Left forelimb (tissue), 1 donor: ENCODE measurements at places on chromosomes 4 and X.

DNA sequence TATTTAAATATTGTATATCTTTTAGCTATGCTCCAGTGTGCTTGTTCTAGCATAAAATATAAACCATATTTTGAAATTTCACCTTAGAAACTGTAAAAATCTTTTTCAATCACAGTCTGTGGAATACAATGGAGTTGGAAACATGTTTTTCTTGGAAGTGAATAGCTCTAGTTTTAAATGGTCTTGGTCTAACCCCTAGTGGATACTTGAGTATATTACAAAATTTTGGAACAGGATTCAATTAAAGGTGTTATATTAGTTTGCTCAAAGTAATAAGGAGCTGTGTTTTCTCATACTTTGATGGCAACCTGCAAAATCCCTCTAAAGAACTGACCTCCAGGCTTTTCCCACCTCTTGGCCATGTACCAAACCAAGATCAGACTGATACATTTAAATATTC, 48.2 kb downstream of the STK26 start:
- no peak for DNase-seq

DNA sequence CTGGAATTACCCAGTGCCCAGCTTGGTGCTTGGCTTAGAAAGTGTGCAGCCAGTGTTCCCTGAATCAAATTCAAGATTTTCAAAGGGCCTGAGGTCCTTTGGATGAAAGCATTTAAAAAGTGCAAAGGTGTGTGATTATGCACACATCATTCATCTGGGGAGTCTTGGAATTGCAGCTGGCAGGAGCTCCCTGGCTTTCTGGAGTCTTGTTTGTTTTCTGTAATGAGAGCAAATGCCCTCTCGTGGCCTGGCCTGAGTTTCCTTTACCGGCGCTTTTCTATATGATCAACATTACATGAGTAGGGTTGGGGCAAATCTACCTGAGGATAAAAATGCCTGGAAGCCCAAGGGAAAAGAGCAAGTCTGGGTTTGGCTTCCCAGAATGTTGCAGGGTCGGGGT, 24.6 kb upstream of the SORCS2 start:
- DNase-seq: peak; percentile 18

- DNase-seq: no peak
These were observed 384.5 kb upstream of the TENM3 start for GRCh38 chr4:181858741-181859140.

DNA sequence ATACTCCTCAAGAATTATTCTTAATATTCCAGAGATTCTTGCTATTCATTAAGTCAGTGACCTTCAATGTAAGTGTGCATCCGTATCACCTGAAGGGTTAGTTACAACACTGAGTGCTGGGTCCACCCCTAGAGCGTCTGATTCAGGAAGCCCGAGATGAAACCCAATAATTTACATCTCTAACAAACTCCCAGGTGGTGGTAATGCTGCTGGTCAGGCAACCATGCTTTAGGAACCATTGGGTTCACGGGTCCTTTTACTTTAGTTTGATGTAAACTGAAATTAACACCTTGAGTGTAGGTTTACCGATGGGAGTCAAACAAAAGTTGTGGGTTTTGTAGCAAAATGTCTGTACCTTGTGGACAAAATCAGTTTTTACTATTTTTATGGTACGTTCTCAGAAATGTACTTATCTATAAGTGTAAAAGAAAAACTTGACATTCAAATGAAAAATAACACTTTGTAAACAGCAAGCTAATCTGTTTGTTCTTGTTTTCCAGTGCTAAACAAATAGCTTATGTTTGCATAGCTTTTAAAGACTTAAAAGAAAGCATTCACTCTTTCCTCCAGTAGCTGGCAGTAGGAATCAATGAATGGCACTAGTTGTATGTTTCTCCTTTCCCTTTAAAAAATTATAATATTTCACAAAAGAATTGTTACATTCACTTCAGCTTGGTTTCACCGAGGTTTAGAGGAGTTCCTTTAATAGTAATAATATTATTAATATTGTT, 32.7 kb downstream of the ACE2 start:
- no peak for DNase-seq

GRCh38 chr4:5973486-5974220, 44.6 kb downstream of the C4orf50 start:
- DNase-seq: peak; percentile 42

- no peak for DNase-seq
These were observed 485.3 kb downstream of the IL15 start for GRCh38 chr4:142121448-142122350.

- DNase-seq: no peak
These were observed 21.9 kb downstream of the TKTL1 start for GRCh38 chrX:154317391-154317995.

- no peak for DNase-seq
These were observed 67.8 kb upstream of the SORBS2 start for GRCh38 chr4:185879666-185880312.

DNA sequence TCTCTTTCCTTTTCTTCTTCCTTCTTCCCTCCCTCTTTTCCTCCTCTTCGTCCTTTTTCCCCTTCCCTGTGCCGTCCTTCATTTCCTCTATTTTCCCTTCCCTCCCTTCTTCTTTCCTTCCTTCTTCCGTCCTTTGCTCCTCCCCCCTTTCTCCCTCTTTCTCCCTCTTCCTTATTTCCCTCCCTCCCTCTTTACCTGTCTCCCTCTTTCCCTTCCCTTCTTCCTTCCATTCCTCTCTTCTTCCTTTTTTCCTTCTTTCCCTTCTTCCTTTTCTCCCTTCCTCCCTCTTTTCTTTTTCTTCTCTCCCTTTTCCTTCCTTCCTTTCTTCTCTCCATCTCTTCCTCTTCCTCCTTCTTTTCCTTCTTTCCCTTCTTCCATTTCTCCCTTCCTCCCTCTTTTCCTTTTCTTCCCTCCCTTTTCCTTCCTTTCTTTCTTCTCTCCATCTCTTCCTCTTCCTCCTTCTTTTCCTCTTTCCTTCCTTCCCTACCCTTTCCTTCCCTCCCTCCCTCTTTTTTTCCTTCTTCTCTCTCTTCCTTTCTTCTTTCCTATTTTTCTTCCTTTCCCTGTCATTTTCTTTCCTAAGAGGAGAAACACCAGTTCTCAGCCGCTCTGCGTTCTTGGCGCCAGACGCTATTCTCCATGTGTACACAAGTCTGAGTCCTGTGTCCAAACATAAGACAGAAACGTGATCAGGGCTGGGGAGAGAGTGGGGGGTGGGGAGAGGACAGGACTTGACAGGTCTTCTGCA, 597.1 kb downstream of the MID1IP1 start:
- no peak for DNase-seq

DNA sequence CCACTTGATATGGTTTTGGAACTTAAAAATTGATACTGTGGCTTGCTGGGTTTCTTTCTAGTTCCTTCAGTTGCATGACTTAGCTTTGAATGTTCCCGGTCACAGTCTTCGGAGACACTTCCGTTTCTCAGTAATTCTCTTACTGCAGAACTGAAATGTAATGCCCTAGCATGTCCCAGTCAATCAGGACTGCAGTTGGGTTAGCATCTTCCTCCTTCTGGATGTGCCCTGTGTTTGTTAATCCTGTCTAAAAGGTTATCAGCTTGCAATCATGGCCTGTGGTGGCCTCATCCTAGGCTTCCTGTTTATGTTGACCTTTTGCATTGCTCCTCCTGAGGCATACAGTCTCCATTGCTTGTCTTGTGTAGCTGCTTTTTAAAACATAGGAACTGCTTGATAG, 275.9 kb downstream of the ARHGAP10 start:
- no peak for DNase-seq

DNA sequence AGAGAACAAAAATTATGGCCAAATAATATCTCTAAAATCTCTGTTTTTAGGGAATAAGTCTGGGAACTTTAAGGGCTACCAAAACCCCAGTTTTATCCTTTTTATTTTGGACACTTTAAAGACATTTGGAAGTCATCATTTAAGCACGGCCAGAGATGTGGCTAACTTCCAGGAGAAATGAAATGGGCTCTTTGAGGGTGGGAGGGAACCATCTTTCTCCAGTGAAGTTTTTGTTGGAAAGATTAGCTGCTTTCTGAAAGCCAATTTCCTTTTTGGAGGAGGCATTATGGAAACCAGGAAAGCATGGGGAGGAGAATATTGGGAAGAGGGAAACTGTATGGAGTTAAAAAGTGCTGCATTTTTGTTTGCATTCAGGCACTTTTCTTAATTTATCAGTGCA, 4.8 kb downstream of the VSIG1 start:
- no peak for DNase-seq

GRCh38 chr4:165288639-165289422, 38.6 kb upstream of the MSMO1 start:
- no peak for DNase-seq

- no peak for DNase-seq
These were observed 407.3 kb upstream of the SLIT2 start for GRCh38 chr4:19844446-19844845.

DNA sequence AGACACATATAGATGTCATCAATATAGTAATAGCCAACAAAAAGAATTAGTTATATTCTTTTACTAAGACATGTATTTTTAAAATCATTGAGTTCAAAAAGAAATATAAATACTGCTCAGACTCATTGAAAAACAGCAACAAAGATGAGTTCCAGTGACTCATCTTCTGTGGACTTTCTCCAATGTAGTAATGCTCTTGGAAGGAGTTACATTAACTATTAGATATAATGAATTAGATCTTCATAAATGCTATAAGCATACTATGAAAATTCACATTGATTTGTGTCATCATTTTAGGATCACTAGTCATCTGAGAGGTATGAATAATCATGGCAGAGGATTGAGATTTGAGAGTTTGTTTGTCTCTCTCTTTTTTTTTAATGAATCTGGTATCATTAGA, 547.8 kb upstream of the PCDH7 start:
- no peak for DNase-seq

DNA sequence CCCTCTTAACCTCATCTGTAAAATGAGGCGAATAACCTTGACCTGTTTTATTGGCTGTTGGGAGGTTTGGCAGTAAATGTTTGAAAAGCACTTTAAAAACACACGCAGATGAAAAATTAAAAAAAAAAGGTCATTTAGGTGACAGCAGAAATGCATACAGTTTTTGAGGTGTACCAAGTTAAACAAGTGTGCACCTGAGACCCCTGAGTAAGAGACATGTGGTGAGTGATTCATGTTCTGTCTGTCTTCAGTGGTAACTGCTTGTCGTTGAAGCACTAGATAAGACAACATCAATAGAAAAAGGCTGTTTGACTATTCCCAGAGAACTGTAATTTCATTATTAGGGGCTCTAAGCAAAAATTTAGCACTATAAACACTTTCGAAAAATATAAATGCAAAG, 608.4 kb upstream of the PITX2 start:
- DNase-seq: no peak

GRCh38 chr4:60463857-60464502, 736.1 kb upstream of the ADGRL3 start:
- no peak for DNase-seq

GRCh38 chr4:3767570-3768288, 1.5 kb downstream of the ADRA2C start:
- no peak for DNase-seq

GRCh38 chr4:155433636-155434360, 57.0 kb upstream of the MAP9 start:
- DNase-seq: no peak

- DNase-seq: peak; percentile 58
These were observed 59.9 kb downstream of the GSPT2 start for GRCh38 chrX:51802917-51803688.

GRCh38 chr4:25007598-25007997, 23.1 kb downstream of the LGI2 start:
- no peak for DNase-seq

GRCh38 chr4:87011340-87012034, 76.7 kb downstream of the AFF1 start:
- DNase-seq: no peak

- no peak for DNase-seq
These were observed 29.3 kb downstream of the RGS12 start for GRCh38 chr4:3322059-3322550.

DNA sequence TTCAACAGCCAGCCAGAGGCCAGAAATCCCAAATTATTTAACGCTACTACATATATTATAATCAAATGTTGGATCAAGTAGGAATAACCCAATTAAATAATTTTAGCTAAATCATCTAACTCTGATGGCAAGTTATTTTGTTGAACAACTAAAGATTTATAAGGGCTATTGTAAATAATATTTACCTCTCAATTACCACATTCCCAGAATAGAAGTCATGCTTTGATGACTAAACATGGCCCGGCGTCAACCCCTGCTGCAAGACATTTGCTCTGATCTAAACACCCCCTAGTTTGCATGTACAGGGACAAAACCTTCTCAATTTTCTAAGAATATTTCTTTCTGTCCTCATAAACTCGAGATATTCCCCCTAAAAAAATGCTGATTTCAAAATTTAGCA, 14.2 kb downstream of the VEGFC start:
- no peak for DNase-seq

- no peak for DNase-seq
These were observed 231.5 kb downstream of the BCOR start for GRCh38 chrX:39866229-39866628.

- no peak for DNase-seq
These were observed 211.9 kb upstream of the PRPS2 start for GRCh38 chrX:12579311-12579710.

GRCh38 chrX:118153270-118153669, 36.7 kb upstream of the KLHL13 start:
- no peak for DNase-seq

GRCh38 chr4:65597697-65598096, 72.6 kb downstream of the EPHA5 start:
- DNase-seq: no peak

- DNase-seq: no peak
These were observed 93.4 kb downstream of the REPS2 start for GRCh38 chrX:17039826-17040225.

GRCh38 chr4:4913147-4913561, 53.7 kb downstream of the MSX1 start:
- no peak for DNase-seq

- DNase-seq: no peak
These were observed 734.3 kb downstream of the STIM2 start for GRCh38 chr4:27594922-27595321.

GRCh38 chr4:52715914-52716313, 35.3 kb downstream of the ERVMER34-1 start:
- no peak for DNase-seq

DNA sequence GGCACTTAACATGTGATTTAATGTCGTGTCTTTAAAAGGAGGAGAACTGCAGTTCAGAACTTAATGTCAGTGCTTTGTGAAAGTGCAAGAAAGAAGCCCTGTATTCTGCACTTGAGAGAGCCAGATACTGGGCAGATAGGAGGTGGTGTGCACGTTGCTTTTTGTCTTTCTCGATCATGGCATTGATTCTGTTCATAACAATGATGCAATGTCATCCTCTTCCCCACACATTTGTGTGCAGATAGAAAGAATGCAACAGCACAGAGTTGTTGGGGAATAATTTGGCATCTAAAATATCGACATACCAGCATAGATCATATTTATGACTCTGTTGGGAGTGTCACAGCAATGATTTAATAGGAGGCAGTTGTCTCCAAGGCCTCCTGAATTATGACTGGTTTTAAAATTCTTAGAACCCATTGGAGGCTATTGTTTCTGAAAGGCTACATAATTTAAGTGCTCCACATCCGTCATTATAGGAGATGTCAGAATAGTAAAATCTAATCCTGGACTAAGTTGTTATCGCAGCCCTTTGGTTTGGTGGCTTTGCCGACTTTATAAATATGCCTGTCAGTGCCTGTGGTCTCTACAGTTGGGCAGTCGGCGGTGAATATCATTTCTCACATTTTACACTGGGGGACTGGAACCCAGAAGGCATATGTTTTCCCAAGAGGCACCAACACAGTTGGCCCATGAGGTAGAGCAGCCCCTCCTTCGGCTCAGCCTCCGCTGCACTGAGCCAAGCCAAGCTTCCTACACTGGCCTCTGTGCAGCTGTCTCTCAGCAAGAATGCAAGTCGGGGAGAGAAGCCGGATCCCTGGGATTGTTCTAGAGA, 124.9 kb downstream of the PTTG2 start:
- DNase-seq: peak; percentile 74
